NCI-H524 treated with DMSO at 0.1 percent for 48 hours (cell line): ENCODE measurements at places on chromosomes 2 and 18.

DNA sequence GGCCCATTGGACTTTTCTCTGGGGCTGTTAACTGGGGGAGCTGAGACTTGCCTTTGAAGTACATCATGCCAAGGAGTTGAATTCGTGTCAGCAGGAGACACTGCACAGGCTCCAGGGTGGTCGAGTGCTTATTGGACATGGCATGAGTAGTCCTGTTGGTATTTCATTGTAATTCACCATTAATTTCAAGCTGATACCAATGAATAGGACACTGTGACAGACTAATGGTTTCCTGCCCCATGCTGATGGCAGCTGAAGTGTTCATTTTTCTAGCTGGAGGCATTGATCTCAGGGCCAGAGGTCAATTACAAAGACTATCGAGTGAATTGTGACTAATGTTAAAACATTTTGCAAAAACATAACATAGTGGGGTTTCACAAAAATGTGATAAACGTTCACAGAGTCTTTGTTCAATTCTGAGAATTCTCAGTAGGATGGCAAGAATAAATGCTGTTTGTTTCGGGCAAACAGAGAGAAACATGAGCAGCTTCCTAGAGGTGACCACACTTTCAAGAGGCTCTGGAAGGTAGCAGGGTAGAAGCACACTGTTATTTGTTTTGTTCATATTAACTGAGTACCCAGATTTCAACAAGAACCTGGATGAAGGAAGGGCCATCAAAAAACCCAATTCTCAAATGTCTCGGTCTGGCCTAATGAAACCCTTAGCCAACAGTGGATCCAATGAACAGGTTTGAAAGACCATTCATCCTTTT lies 90.6 kb upstream of the ARL4C start:
- DNase-seq, result no peak

GRCh38 chr2:219496825-219497494 lies 1.7 kb upstream of the GMPPA start:
- no peak for DNase-seq

DNA sequence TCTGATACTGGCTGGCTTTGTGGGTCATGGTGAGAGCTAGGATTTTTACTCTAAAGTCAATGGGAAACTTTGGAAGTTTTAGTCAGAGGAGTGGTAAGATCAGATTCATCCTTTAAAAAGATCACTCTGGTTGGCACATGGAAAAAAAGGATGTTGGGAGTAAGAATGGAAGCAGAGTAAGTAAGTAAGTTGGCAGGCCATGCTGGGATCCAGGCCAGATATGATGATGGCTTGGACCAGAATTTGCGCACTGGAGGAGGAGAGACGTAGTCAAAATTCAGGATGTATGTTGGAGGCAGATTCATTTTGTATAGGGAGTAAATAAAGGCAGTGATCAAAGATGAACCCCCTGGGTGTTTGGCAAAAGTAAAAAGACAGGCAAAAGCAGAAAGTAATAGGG lies 283.3 kb upstream of the THSD7B start:
- no peak for DNase-seq

DNA sequence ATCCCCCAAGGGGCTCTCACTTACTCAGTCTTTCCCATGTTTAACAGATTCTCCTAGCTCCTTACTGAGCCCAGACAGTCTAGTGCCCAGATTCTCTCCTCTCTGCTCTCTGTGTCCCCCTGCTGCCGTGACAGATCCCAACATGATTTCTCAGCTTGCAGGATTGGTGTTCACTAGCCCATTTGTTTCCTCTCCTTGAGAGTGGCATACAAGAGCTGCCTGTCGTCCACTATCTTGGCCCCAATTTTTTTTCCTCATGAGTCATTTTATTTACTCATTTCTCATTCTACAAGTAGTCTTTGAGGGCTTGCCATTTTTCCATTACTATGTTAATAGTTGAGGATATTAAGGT lies 199.9 kb upstream of the FN1 start:
- DNase-seq, result no peak

DNA sequence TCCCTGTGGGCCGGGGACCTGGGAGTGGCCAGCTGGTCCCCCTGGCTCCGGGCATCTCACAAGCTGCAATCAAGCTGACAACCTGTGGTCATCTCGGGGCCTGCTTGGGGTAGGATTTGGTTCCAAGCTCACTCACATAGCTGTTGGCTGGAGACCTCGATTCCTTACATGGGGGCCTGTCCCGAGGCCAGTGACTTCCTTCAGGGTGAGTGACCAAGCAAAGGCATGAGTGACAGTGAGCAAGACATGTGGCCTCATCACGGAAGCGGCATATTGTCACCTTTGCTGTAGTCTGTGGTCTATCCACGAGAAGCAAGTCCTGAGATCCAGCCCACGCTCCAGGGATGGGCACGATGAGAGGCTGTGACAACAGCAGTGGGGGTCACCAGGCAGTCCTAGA lies 131.4 kb upstream of the ID2 start:
- DNase-seq, result no peak

DNA sequence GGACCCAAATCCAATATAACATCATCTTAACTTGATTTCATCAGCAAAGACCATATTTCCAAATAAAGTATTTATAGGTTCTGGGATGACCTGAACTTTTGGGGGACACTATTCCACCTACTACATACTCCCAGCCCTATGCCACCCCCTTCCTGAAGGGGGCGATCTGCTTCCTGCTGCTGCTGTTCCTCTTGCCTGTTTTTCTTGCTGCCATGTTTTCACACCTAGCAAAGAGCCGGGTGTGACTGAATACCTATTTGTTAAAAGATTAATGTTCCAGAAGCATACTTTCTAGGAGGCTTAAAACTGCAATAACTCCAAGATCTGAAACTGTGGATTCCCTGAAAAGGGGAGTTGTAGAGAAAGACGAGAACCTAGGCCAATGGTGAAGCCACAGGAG lies 89.7 kb downstream of the ICOS start:
- no peak for DNase-seq

DNA sequence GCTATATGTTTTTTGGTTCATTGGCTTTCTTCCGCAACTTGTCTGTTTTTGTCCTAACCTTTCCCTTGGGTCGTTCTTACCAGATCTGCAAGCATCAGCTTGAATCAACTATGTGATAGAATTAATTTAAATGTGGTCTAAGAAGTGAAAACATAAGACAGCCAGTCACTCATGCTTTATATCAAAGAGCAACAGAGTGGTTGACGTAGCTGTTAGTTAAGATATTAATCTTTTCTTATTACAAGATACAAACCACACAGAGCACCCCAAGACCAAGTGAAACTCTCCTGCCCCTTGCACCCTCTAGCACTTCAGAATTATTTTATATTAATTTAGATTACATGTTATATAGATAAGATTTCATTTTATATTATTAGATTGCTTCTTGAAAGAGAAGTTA lies 15.2 kb downstream of the IL18RAP start:
- no peak for DNase-seq

DNA sequence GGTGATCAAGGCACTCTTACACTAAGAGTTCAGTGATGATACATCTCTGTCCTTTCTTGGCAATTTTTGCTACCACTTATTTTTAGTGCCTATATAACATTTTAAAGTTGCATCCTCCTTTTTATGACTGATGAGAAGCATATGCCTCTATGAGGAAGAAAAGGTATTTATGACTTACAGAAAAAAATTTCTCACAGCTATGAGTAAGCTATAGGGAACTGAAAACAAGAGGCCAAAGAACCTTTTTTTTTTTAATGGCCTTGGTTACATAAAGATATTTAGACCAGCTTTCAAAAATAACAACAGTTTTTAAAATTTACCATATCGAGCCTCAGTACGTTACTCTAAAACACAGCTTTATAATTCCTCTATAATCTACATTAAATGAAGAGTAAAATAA lies 21.3 kb downstream of the MBD5 start:
- no peak for DNase-seq

GRCh38 chr2:239984421-239985194 lies 40.5 kb downstream of the NDUFA10 start:
- DNase-seq, result no peak

DNA sequence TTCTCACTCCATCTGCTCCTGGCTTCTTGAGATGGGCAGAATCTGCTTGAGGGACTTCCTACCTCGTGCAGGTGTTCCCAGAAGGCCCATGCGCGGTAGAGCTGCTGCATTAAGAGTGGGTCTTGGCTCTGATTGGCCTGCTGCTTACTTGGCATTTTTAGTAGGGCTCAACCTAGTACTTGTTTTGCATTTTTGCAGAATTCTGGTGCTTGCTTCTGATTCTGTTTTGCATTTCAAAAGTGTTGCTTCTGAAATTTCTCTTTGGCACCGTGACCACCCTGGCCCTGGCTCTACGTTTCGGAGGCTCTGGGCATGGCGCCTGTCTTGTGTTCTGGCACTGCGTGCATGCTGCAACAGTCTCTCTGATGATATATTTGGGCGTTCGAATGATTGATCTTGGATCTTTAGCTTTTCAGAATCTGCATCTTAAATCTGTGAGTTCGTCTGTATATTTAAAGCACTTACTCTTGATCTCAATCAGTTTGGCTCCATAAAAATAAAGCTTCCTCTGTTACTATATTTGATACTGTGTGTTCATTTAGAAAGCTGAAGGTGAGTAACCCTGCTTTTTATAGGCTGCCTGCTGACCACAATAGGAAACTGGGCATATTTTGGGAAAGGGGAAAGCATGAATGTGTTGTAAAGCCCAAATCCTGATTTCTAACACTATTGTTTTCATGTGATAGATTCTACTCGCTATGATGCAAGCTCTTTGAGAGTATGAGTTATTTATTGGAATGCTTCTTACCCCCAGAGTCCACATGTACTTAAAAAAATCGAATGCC lies 22.2 kb downstream of the EFR3B start:
- DNase-seq, result no peak

DNA sequence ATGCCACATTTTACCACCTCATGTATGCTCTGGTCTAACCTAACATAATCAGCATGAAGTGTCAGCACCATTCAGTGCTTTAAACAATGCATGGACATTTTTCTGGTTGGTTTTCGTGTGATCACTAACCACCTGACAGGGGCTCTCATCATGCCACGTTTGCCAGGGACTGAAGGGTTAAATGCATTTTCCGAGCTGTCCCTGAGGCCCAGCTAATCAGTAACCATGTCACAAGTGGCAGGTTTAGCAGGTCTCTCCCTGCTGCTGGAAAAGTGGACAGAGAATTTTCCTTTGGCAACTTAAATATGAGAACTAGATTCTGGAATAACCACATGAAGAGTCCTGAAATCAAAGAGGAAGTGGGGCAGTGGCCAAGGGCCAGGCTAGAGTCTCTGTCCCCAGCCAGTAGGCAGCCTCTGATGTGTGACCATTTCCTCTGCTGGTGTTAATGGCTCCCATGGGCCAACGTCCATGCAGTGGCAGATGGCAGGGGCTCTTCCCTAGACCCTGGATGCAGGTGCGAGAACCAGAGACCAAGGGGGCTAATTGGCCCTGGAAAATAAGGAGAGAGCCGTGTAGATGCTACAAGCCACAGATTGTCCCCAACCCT lies 69.5 kb downstream of the TPGS2 start:
- DNase-seq, result no peak

DNA sequence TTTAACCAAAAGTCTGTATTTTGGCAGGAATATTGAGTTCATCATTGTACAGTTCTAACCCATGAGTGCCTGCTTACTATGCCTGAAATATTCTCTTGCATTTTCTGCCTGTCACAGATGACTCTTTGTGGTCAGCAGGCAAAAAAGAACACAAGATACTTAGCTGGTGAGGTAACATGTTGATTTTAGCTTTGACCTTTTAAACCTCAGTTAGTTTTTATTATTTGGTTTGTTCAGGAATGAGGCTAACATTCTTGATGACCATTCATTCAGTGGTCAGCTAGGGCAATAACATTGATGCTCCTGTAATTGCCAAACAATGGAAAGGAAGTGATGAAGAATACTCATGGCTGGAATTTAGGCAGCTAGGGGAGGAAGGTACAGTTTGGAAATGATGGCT lies 491.2 kb downstream of the PIK3C3 start:
- DNase-seq, result no peak

- no peak for DNase-seq
Observed at GRCh38 chr2:232643147-232643425, 9.7 kb downstream of the EFHD1 start.

DNA sequence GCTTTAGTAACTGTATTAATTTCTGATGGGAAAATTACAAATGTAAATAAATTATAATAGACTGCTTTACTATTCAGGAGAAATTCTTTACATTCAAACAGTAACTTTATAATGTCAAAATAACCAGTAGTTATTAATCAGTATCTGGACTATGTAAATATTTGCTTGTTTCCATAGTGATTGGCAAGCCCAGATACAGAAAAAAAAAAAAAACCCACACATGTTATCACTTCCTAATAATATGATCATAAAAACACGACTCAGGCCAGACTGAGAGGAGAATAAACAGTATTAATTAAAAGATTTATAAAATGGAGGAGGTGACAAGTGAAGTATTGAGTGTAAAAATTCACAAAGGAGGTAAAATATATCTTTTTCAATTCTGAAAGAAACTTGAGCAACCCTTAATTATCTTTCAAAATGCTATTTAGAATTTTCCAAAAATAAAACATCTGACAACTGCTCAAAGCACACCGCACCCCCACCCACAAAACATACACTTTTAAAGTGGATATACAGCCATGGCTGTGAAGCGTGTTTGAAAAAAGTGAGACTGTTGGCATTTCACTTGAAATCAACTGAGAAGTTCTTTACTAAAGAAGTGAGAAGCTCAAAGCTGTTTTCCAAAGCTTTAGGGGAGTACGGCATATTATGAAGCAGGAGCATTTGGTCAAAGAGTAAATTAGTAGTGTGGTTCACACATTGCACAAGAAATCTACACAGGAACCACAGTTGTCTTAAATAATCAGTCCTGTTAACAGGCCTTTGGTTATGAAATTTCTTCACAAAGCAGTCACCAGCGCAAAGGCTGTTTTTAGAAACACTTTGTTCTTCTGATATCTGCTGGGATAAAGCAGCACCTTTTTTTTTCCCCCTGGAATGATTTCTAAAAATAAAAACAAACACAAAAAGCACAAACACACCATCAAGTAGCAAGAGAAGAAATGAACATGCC lies 475.8 kb downstream of the TXNL1 start:
- DNase-seq, result no peak

- no peak for DNase-seq
Observed at GRCh38 chr18:58980991-58981390, 116.3 kb downstream of the ZNF532 start.

DNA sequence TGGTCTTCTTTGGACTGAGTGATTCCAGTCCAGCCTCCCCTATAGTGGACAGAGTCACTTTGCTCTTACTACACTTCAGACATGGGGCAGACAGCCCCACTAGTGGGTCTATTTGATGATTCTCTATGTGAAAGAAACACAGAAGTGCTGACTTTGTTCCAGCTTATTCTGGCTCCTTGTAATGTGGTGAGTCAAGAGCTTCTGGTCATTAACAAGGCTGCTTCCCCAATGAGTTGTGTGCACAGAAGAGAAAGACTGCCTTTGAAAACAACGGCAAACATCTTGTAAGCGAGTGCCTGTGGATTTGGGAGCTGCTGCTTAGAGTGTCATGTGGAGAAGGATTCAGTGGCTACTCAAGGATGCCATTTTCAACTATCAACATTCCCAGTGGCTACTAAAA lies 39.1 kb downstream of the RMC1 start:
- DNase-seq, result no peak

DNA sequence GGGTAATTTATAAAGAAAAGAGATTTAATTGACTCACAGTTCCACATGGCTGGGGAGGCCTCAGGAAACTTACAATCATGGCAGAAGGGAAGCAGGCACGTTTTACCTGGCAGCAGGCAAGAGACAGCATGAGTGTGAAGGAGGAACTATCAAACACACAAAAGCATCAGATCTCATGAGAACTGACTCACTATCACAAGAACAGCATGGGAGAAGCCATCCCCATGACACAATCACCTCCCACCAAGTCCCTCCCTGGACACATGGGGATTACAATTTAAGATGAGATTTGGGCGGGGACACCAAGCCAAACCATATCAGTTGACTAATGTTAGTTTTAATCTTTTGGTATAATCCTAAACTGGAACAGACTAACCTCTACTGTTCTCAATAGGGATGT lies 49.1 kb upstream of the CPO start:
- DNase-seq, result no peak
